Activated T-cell treated with anti-CD3 and anti-CD28 coated beads, Interleukin-2, amount 50 U/mL, for 72 hours (primary cell): ENCODE measurements at places on chromosomes 12 and 14.

DNA sequence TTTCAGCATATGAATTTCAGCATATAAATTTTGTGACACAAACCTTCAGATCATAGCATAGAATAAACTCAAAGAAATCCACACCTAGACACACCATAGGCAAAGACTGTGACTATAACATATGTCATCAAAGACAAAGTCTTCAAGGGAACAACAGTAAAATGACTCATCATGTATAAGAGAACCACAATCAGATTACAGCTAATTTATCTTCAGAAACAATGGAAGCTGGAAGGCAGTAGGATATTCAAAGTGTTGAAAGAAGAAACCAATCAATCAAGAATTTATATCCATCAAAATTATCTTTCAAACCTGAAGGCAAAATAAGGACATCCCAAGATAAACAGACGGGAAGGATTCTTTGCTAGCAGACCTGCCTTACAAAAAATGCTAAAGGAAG lies 29.0 kb downstream of the DLK1 start:
- peaks cover 28% of the 10 kb centered on the region for H3K27me3 ChIP-seq
- H3K36me3 ChIP-seq, result no peaks in the 10 kb centered on the region
- no peak for DNase-seq
- no peak overlapping the region for H3K4me3 ChIP-seq

- peak overlapping the region; percentile 76 for H3K27ac ChIP-seq
- no peaks in the 10 kb centered on the region for H3K27me3 ChIP-seq
- H3K4me3 ChIP-seq, result peak overlapping the region; percentile 92
- peaks cover 65% of the 10 kb centered on the region for H3K4me1 ChIP-seq
- peaks cover 65% of the 10 kb centered on the region for H3K36me3 ChIP-seq
Observed at GRCh38 chr12:19482551-19483109, 43.3 kb downstream of the AEBP2 start.

GRCh38 chr12:12070674-12071656 lies at the start of gene BCL2L14:
Gene BCL2L14, plus strand, starts transcription at chr12:12070939. Its CDS starts 8,367 bp downstream, at chr12:12079306.
- H3K36me3 ChIP-seq, result no peaks in the 10 kb centered on the region
- peak within 1 kb of the TSS; percentile 84 for H3K27ac ChIP-seq
- no peaks in the 10 kb centered on the region for H3K27me3 ChIP-seq
- H3K4me3 ChIP-seq, result peak within 1 kb of the TSS; percentile 81
- no peak for DNase-seq
- peaks cover 30% of the 10 kb centered on the region for H3K4me1 ChIP-seq

DNA sequence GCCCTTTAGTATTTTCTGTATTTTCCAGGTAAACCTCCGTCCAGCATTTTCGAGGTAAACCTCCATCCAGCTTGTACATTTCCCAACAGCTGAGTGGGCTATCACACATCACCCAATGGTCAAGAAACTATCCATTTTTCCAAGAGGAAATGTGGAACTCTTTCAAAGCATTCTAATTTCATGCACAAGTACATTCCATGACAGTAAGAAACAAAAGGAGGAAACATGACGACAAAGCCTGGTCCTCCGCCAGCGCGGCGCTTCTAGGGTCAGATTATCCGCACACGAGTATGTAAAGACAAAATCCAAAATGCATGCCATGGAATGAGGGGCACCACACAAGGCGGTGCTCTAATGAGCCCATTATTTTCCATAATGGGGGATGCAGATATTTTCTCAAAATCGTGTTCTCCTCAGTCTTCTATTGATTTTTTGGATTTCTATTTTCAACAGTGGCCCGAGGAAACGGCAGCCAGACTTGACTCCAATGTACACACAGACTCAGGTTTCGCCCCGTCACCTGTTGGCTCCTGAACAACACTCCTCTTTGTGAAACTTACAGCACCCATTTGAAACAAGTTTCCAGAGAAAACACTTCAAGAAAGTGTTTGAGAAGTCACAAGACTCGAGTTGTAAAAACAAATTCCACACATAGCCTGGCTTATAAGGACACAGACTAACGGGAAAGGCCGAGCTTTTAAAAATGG lies 107.4 kb downstream of the PRICKLE1 start:
- H3K4me3 ChIP-seq, result peak overlapping the region; percentile 85
- peaks cover 15% of the 10 kb centered on the region for H3K4me1 ChIP-seq
- H3K27ac ChIP-seq, result no peak overlapping the region
- no peak for DNase-seq
- peaks cover 2% of the 10 kb centered on the region for H3K36me3 ChIP-seq
- H3K27me3 ChIP-seq, result peaks cover 77% of the 10 kb centered on the region

GRCh38 chr14:75609606-75610475 lies 31.4 kb downstream of the FLVCR2 start:
- peaks cover 5% of the 10 kb centered on the region for H3K4me1 ChIP-seq
- H3K27ac ChIP-seq, result no peak overlapping the region
- H3K36me3 ChIP-seq, result peaks cover 9% of the 10 kb centered on the region
- H3K4me3 ChIP-seq, result no peak overlapping the region
- no peaks in the 10 kb centered on the region for H3K27me3 ChIP-seq
